ENCODE measurements at places on chromosomes 13 and 19.

GRCh38 chr19:46925548-46925950 lies 64.8 kb downstream of the ARHGAP35 start:
- DNase-seq = peak; percentile 8

DNA sequence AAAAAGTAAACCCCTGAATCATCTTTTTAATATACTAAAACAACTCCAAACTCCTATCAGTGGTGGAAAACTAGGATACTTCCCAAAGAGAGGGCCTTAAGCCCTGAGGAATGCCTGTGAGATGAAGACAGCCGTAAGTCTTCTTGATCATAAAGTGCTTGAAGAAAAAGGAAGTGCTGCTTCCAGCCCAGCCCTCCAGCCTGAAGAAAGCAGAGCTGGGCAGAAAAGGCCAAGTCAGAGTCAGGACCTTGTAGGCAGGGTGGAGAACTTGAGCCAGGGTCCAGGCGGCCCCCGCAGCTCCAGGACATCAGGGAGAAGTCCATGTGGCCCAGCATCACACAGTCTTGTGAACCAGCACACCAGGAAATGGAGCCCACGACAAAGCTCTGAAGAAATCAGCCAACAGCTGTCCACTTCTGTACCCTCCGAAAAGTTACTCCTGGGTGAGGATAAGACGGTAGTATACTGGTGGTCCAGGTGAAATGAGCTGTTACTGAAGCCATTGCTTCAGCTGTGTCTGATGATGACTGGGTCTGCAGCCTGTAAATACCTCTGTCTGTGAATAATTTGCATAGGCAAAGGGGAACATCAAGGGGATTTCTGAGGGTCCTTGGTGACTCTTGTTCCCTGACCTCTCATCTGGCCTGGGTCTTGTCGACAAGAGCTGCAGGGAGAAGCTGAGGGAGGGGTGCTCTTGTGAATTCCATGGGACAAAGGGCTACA lies 18.7 kb upstream of the CRYL1 start:
- DNase-seq = no peak

- DNase-seq = no peak
These were observed 162.8 kb upstream of the RNF113B start for GRCh38 chr13:98339684-98340425.

- no peak for DNase-seq
These were observed 422 bp upstream of the MTUS2 start for GRCh38 chr13:28819735-28820098.

- no peak for DNase-seq
These were observed 28.5 kb upstream of the PLEKHF1 start for GRCh38 chr19:29636553-29637360.

GRCh38 chr19:10433131-10433536 lies 12.8 kb downstream of the PDE4A start:
- DNase-seq = no peak

DNA sequence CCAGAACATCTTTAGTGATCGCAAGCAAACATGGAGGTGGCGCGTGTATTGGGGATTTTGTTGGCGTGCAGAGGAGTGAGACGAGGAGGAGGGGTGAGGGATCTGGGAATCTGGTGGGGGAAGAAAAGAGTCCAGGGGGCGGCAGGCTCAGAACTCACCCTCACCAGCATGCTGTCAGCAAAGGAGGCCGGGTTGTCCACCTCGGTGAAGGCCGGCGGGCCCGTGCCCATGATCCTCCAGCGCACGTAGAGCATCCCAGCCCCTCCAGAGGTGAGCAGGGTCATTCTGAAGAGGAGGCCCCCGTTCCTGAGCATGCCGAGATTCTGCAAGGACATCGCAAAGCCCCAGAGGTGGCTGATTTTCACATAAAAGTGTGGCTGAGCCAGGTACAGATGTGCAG lies 37.2 kb downstream of the TMTC4 start:
- DNase-seq = no peak

GRCh38 chr19:46784262-46785053 lies 3.9 kb downstream of the SLC1A5 start:
- peak; percentile 94 for DNase-seq

- DNase-seq = no peak
These were observed 472.7 kb upstream of the NBEA start for GRCh38 chr13:34469196-34469986.

GRCh38 chr13:44191504-44192171 lies 182.0 kb upstream of the SERP2 start:
- DNase-seq = peak; percentile 43

DNA sequence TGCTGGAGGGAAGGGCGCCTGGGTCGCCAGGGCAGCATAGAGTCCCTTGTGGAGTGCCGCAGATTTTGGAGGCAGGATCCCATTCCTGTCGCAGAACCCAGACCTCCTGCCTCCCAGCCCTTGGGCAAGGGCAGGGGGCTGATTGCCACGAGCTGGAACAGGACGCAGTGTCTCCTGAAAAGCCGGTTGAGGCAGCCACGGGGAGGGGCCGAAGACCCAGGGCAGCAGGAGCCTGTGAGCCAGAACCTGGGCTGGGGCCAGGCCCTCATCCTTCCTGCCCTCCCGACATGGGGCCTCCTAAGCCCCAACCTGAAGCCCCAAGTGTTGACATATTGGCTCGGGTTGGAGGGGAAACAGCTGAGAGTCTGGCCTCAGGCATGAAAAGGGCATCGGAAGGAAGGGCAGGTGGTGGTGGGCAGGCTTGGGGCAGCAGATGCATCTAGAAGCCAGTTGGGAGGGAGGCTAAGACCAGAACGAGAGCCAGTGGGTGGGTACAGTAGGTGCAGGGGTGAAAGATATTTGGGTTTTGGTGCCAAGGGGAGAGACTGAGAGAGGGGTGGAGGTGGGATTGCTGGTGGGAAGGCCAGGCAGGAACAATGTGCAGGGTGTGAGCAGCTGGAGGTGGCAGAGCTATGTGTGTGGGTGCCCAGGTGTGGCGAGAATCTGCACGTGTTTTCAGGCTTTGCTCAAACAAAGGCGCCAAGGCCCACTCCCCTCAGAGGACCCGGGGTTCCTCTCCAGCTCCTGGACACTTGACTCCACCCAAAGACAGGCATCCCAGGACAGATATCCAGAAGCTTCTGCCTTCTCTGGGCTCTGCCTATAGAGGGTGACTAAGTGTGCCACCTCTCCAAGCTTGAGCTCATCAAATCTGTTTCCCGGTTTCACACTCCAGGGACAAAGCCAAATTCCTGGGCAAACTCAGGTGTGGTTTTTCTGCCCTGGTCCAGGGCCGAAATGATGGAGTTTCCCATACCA lies 1.4 kb upstream of the SBSN start:
- DNase-seq = no peak

DNA sequence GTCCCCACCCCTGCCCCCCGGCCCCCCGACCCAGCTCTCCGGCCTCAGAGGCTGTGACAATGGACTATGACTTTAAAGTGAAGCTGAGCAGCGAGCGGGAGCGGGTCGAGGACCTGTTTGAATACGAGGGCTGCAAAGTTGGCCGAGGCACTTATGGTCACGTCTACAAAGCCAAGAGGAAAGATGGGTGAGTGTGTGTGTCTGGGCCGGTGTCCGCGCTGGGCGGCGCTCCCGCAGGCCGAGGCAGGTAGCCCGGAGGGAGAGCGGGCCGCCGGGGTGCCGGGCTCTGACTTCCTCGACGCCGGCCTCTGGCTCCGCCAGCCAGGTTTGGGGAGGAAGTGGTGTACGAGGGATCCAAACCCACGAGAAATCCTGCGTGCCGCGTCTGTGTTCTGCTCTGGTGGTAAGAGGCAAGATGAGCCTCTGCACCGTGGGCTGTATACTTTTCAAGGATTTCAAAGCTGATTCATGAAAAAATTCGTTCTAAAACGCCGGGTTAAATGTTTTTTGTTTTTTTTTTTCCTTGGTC lies 718 bp downstream of the CDK8 start:
- peak; percentile 54 for DNase-seq

GRCh38 chr19:49064768-49065611 lies at the start of gene NTF4:
Gene NTF4 (minus strand): TSS chr19:49064818. CDS start chr19:49061997, 2,821 bp downstream.
- DNase-seq = no peak

DNA sequence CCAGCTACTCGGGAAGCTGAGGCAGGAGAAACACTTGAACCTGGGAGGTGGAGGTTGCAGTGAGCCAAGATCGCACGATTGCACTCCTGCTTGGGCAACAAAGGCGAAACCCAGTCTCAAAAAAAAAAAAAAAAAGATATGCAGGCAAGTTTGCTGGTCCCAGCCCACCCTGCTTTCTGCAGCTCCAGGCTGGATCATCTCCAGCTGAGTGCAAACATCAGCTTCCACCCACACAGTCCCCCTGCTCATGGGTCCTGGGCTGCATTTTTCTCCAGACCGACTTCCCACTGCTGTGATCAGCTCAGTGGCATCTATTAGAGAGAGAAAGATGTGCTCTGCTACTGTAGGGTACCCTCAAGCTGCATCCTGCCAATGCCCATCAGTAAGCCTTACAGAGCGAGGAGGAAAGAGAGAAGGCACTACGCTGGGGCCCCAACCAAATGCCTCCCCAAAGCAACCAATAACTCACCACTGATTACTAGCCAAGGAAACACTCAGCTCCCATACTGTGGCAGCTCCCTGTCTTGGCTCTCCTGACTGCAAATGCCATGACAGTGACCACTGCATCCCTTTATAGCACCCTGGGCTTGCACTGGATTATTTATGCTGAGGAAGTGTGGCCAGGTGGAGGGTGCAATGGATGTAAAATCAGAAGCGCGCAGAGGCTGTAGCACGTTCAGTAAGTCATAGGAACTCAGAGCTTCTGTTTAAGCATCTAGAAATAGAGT lies 170.9 kb upstream of the ZNF507 start:
- DNase-seq = no peak

- DNase-seq = no peak
These were observed 8.2 kb downstream of the NFIC start for GRCh38 chr19:3374369-3375112.

GRCh38 chr19:5479958-5480357 lies 24.7 kb downstream of the ZNRF4 start:
- DNase-seq = no peak

DNA sequence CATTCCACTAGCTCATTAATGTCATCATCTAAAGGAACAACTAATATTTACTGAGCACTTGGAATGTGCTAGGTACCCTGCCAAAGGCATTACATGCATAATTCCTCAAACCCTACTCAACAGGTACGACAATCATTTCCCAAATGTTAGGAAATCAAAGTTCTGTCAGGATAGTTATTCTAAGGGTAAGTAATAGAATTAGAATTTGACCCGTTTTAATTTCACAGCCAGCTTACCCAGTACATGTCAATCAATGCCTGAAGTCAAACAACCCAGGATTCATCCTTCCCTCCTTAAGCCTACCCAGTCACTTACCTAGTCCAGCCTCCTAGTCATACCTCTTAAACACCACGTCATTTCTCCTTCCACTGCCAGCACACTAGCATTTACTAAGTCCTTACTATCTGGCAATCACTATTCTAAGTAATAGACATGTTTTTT lies 2.4 kb downstream of the LNX2 start:
- no peak for DNase-seq

GRCh38 chr19:6213696-6214641 lies 65.8 kb downstream of the MLLT1 start:
- DNase-seq = no peak

DNA sequence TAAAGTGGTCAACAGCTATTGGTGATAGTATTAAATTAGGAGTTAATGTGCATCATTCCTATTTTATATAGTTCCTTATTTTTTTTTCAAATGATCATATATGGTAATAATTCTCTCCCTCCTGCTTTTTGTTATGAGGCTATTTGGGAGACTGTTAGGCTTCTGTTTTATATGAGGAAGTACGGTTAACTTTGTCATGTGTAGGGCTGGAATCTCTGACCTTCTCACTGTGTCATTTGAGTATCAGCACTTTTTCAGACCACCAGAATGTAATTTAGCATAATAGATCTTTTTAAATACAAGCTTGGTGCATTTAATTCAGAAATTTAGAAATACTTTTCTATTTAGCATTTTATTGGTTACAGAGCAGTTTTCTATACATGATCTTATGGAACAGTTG lies 7.7 kb downstream of the DGKH start:
- no peak for DNase-seq

DNA sequence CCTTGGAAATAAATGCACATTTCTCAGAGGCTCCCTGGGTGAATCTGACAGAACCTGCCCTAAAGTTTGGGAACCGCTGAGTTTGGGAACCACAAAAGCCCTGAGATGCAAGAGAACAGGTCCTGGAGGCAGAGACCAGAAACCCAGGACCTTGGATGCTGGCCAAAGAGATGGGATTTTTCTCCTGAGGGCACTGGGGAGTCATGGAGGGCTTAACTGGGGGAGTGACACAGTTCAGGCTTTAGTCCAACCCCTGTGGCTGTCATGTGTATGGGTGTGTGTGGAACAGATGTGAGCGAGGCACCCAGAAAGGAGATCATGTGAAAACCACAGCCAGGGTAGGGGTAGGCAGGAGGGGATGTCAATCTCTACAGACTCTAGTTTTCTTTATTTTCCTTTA lies 3.9 kb upstream of the NCCRP1 start:
- no peak for DNase-seq

DNA sequence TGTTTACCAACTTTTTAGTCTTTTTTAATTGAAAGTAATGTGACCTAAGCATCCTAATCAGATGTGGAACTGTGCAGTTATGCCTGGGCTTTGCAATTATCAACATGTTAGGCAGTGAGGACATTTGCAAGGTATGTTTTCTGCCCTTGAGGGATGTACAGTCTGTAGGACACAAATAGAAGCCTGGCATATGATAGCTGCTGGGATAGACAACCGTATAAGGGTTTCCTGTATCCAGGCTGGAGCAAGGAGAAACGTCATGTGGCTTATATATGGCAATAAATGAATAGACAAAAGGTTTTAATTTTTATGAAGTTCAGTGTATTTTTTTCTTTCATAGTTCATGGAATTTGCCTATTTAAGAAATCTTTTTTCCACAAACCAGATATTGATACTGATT lies 2.0 kb upstream of the VPS36 start:
- no peak for DNase-seq

GRCh38 chr19:33468361-33469170 lies 53.0 kb downstream of the PEPD start:
- no peak for DNase-seq

DNA sequence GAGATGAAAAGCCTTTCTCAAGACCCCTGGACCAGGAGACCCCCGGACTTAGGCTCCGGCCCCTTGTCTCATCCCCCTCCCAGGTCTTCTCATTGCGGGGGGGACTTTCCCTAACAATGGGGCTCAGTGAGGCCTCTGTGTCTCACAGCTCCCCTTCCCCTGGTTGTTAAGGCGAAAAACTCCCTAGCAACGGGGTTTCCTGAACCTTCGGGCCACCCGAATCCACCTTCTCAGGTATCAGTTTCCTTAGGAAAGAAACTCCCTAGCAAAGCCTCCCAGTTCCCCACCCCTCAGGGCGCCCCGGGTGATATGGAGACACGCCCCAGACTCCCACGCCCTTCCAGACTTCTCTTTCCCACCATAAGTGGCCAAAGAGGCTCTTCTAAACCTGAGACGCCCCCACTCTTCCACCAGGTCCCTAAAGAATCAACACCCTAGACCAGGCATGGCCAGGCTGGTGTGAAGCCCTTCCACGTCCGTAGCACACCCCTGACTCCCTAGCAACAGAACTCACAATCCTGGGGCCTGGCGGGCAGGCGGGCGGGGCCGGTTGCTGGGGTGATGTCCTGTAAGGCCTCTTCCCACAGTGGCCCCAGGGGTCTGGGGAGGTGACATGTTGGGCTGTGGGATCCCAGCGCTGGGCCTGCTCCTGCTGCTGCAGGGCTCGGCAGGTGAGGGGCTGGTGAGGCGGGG lies at the start of gene TMEM190:
TMEM190 (plus strand) TSS at position 586 of the 693 bp plus-strand sequence; CDS start at position 614, 28 bp downstream.
- no peak for DNase-seq
